Urinary bladder (tissue), 4 donors: ENCODE measurements at places on chromosomes 11 and 22. TPM values are rescaled to one million over a fixed set of nuclear protein-coding genes. Genes with fewer than 3 reads are reported as not detected.

DNA sequence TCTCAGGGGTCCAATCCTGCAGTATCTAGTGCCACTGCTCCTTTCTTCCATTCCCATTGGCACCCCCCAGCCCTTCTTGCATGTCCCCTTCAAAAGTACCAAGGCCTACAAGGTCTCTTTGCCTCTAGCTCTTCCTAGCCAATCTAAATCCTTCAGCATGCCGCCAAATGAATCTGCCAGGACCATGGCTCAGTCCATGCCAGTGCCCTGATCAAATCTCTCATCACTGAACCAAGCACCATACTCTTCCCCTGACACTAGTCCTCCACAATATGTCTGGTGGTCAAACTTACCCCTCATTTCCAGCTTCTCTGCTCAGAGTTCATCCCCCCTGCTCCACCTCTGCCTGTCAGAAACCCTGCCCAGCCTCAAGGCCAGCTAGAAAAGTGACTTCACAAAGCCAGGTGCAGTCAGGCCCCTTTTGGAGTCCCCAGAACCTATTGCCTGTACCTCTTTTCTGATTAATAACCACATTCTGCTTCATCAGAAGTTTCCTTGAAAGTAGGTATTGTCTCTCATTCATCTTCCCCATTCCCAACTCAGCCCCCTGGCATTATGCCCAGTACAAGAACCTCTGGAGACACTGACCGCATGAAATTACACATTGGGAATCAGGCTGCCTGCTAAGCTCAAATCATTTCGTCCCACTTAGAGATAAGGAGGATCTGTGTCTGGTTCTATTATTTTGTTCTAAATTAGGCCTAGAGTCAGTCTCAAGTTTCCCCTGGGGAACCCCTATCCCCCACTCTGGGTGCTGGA, 11.4 kb downstream of the FEN1 start:
- DNase-seq: no peak

Gene APLNR
- 50.7 TPM for total RNA-seq

Gene CASP12
- total RNA-seq: 1.1 TPM

DNA sequence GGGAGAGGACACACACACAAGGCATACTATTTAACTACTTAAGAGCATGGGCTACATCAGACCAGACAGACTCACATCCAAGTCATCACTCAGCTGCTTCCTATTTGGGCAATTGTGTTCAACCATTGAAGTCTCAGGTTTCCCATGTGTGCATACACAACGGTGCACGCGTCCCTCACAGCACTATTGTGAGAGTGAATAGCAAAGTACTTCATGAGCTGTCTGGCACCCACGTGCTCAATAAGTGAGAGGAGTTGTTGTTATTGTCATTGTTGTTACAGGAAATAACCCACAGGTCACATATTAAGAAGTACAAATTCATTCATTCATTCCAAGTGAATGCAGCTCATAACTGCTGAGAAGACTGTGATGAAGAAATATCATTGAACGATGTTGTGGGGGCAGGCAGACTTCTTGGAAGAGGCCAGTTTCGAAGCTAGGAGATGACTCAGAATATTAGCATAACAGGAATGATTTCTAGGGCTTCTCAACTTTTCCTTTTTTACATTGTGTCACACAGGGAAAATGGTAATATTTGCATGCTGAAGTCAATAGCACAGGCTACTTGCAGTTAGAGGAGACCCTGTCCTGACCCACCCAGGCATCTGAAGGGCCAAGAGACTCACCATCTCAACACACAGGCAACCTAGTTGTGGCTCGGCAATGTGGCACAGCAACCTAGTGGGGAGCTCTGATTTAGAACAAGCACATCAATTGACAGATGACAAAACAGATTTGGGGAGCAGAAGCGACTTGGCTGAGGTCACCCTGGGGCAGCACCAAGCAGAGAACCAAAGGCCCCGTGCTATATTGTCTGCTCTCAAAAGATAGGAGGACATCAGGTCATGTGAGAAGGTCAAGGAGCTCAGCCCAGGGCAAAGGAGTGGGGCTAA, 606.0 kb downstream of the BUD13 start:
- no peak for DNase-seq

- DNase-seq: no peak
Measured at GRCh38 chr22:42773167-42773566, 52.5 kb upstream of the A4GALT start.

DNA sequence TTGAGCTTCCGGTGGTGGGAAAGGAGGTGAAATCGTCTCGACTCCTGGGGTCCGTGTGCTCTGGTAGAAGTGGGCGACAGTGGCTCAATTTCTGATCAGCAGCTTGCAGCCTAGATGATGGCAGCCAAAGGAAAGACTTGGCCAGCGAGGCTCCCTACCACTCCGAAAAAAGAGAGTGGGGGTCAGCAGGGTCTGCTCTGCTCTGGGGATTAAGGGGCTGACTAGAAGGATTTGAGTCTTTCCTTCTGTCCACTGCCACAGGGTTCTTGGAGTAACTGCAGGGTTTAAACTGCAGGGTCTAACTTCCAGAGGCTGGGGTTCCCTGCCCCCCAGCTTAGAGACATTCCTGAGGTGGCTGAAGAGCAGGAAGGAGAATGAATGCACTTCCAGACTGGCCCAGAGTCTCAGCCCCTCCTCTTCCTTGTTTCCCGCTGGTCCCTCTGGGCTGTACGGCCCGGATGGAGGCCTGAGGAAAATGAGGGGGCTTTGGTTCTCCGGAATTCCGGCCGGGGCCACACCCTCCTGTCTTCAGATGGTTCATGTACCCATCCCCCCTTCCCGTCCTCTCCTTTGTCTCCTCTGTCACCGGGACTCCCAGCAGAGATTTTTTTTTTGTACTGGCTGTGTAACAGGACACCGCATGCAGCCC, 907 bp downstream of the SERPINH1 start:
- DNase-seq: no peak

DNA sequence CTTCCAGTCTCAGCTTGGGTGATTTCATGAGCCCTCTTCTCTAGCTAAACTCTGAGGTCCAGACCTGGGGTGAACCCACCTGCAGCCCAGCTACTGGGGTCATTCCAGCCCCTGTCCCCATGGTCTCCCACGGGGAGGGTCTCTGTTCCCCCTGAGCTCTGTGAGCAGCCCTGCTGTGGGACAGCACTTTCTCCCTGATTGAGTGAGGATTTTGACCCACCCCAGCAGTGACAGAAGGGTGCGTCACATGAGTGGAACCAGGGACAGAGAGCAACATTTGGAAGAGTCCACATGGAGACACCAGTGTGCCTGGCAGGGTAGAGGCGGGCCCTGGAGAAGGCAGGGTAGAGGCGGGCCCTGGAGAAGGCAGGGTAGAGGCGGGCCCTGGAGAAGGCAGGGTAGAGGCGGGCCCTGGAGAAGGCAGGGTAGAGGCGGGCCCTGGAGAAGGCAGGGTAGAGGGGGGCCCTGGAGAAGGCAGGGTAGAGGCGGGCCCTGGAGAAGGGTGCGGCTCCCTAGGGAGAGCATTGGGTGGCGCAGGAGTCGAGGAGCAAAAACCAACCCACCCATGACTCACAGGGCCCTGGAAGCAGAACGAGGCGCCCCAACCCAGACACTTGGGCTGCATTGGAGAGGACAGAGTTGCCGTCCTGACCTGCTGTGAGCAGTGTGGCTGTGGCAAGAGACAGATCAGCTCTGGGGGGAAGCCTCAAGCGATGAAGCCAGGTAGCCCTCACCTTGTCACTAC, 227.7 kb upstream of the B3GAT1 start:
- DNase-seq: no peak

Gene C11orf87
- 0.69 TPM for total RNA-seq

Gene CDCA5
- total RNA-seq: 3.9 TPM

GRCh38 chr11:64767344-64768299, 7.8 kb upstream of the PYGM start:
- DNase-seq: no peak

DNA sequence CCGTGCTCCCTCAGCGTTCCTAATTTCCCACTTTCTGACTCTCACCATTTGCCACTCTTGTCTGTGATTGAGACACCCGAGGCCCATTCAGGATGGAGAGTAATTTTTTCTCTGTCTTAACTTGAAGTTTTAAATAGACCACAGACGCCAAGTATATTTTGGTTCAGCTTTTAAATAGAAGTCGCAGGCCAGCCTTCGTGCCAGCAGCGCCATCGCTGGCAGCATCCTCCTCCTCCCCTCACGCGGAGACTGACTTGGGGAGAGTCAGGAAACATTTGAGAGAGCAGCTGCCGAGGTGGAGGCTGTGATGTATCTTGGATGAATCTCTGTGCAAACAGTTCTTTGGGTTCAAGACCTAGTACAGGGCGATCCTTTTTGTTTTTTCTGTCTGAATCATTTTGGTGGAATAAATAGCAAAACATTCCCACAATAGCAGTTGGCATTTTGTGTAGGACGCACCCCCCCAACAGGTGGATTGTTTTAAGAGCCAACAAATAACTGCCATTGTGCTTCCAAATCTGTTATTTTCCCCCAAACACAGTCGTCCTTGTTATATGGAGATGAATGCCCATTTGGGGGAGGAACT, 889 bp upstream of the DMC1 start:
- DNase-seq: no peak

Gene MCHR1
- total RNA-seq: 0.26 TPM

GRCh38 chr11:57100638-57101331, 81.0 kb upstream of the LRRC55 start:
- DNase-seq: peak; percentile 52

Gene KDM2A
- 74.8 TPM for total RNA-seq

GRCh38 chr11:82837650-82838049, 62.6 kb downstream of the PRCP start:
- DNase-seq: no peak

Gene SLC29A2
- total RNA-seq: 1.1 TPM

GRCh38 chr11:46072172-46072964, 48.9 kb downstream of the PHF21A start:
- no peak for DNase-seq

GRCh38 chr11:86800076-86800959, at the start of gene PRSS23:
Gene PRSS23, plus strand, starts transcription at chr11:86800542. Its CDS starts 7,102 bp downstream, at chr11:86807644.
- no peak for DNase-seq
